CD8-positive, alpha-beta T cell (primary cell): ENCODE measurements at places on chromosomes 2 and 18. TPM values are rescaled to one million over a fixed set of nuclear protein-coding genes. Genes with fewer than 3 reads are reported as not detected.

DNA sequence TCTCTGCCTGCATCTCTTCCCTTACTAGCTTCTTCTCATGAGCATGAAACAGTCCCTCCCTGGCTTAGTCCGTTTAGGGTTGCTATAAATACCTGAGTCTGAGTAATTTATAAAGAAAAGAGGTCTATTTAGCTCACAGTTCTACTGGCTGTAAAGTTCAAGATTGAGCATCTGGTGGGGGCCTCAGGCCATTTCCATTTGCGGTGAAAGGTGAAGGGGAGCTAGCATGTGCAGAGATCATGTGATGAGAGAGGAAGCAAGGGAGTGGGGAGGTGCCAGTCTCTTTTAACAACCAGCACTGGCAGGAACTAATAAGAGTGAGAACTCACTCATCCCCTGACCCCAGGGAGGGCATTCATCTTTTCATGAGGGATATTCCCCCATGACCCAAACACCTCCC, 26.8 kb downstream of the RHBDD1 start:
- no peak for DNase-seq

DNA sequence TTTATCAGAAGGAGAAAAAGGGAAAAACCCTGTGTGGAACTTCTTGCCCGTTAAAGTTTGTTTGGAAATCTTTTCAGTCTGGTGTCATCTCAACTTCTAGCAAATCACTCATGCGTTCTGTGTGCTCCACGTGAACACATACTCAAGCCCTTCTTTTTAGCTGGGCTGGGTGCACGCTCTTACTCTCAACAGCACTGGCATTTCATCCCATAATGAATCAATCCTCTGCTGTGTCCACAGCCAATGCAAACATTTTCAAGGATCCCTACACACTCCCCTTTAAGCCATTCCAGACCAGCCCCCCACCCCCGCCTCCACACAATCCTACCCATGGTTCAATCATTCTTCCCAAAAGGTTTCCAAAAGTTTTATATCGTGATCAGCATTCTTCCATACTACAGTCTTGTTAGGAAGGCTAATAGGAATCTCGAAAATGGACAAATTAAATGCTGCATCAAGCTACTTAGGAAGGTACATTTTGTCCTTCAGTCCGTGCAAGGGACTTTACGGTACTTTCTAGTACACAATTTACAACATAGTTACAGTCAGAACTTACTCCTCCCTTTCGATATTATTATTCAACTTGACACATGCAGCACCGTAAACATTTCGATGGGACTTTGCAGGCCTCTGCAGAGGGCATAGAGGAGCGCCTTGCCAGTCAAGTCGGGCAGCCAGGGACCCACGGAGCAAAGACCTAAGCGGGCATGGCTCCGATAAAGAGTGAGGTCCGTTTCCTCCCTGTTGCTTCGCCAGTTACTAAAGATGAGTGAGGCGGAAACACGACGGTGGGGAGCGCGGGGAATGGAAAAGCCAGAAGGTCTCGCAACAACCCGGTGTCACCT, 1.4 kb downstream of the PTGR3 start:
- no peak for DNase-seq

DNA sequence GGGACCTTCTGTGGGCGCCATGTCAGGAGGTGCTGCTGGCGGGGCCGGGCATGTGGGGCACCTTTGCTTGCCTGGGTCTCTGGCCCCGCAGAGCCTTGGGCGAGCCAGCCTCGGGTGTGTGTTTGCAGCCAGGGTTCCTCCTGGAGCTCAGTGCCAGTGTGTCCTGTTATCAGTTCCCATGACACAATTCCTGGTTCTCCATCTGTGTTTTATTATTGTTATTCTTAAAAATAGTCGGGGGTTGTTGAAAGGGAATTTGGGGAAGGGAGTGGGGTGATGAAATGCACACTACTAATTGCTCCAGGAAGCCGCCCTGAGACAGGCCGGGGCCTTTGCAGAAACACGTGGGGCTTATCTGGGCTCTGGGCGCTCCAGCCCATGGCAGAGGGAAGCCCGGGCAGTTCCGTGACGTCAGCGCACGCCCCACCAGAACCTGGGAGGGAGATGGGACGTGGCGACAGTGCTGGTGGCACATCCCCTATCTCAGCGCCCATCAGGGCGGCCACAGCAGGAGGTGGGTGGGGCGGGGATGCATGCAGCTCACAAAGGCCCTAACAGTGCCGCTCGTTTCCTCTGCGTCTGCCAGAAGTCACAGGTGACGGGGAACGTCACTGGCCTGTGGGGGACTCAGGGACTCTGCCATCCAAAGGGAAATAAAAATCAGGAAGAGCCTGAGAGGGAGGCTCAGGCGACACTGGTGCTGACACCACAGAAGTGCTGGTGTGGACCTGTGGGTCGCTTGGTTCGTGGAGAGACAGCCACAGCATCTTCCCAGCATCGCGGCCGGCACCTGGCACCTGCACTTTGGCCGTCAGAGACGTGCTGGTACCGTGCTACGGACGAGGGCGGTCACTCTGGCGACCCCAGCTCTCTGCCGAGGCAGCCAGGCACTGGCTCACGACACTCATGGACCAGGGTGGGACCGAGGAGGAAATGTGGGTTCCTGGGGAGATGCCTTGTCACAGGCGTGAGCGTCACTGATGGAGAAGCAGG, 131.0 kb downstream of the NFATC1 start:
- no peak for DNase-seq

DNA sequence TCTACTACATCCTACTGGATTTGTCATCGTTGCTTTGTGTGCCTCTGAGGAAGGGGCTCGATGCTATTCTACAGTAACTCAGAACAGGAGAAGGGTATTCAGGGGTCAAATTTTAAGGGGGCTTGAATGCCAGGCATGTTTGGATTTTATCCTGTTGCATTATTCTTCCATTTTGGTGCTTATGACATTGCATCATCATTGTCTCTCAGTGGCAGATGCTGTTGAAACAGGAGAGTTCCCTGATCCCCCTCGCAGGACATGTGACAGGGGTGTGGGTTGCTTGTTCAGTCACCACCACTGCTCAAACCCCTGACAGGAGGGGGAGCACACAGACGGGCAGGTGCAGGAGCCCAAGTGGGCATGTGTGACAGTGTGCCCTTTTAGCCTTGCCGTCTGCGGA, 156.7 kb downstream of the SLC4A3 start:
- DNase-seq, result no peak

GRCh38 chr18:52242711-52243110, 97.3 kb upstream of the DCC start:
- DNase-seq, result no peak

DNA sequence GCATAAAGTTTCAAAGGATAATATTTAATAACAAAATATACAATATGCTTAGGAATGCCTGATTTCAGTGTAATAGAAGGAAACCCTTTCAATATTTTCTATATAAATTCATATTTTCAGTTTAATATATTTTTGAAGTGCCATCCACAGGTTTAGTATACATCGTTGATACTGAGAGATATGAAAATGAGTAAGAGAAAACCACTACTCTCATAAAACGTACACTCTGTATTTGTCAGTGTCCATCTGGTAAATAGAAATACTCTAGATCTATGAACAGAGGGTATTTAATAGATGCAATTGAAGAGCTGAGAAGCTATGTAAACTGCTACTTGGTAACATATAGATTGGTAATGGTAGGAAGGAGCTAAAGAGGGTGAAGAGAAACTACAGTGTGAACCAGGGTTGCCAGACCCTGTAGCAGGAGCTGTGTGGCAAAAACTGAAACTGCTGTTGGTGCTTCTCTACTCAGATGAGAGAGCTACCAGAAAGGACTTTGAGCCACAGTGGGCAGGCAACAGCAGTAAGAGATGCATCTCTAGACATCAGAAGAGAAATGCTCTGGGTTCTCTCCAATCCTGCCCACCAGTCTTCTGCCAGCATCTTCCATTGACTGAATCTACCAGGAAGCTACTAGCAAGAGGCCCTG, 187.4 kb downstream of the CCDC102B start:
- no peak for DNase-seq

GRCh38 chr2:190149200-190149599, 86.7 kb upstream of the MSTN start:
- no peak for DNase-seq

DNA sequence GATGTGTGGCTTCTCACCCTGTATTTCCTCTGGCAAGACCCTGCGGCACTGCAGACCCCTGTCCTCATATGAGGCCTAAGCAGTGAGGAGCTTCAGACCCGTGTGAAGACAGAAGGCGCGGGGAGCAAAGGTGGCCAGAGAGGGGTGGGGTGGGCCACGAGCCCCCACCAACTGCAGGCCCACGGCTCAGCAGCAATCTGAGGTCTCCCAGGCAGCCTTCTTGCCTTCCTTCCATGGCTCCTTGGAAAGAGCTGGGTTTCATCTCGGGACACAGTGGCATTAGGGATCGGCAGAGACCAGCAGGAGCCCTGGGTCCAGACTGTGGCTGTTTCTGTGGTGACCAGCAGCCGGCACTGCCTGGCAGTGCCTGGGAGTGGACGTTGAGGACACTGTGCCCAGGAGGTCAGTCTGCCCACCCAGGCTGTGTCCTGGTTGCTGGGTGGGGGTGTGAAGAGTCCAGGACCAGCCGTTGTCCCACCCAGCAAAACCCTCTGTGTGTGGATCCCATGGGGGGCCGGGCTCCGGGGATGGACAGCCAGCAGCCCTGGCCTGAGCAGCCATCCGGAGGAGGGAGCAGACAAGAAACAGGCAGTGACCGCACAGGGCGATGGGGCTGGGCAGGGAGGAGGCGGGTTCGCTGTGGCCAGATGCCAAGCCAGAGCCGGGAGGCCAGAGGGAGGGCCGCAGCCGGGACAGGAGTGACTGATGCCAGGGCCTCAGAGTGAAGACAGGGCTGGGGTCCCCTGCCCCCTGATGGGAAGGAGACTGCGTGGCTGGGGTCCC, 73.8 kb downstream of the RRM2 start:
- no peak for DNase-seq

Gene CCDC150
- total RNA-seq, result 0.72 TPM

Gene SRD5A2
- total RNA-seq, result not detected

Gene UPP2
- total RNA-seq, result not detected
